ENCODE measurements at places on chromosomes 6 and 20.
A peak's percentile ranks its signal among the peaks of the same experiment; 100 is the strongest.

- no peaks in the 10 kb centered on the region for H3K36me3 ChIP-seq
- H3K27me3 ChIP-seq: no peaks in the 10 kb centered on the region
- H3K4me1 ChIP-seq: no peaks in the 10 kb centered on the region
- no peak overlapping the region for H3K27ac ChIP-seq
- no peak overlapping the region for H3K4me3 ChIP-seq
- no peak for DNase-seq
Measured at GRCh38 chr6:37679539-37680476, 17.9 kb downstream of the MDGA1 start.

GRCh38 chr20:45041464-45042337 is 59.2 kb downstream of the KCNS1 start:
- H3K27me3 ChIP-seq: no peaks in the 10 kb centered on the region
- peaks cover 6% of the 10 kb centered on the region for H3K4me1 ChIP-seq

GRCh38 chr6:33828764-33829731 is 25.2 kb upstream of the MLN start:
- no peaks in the 10 kb centered on the region for H3K36me3 ChIP-seq
- DNase-seq: no peak
- H3K27ac ChIP-seq: no peak overlapping the region
- H3K4me1 ChIP-seq: no peaks in the 10 kb centered on the region

- no peaks in the 10 kb centered on the region for H3K36me3 ChIP-seq
- H3K27ac ChIP-seq: no peak overlapping the region
- DNase-seq: no peak
- H3K4me3 ChIP-seq: no peak overlapping the region
Measured at GRCh38 chr6:130473886-130474285, 108.1 kb downstream of the TMEM200A start.

DNA sequence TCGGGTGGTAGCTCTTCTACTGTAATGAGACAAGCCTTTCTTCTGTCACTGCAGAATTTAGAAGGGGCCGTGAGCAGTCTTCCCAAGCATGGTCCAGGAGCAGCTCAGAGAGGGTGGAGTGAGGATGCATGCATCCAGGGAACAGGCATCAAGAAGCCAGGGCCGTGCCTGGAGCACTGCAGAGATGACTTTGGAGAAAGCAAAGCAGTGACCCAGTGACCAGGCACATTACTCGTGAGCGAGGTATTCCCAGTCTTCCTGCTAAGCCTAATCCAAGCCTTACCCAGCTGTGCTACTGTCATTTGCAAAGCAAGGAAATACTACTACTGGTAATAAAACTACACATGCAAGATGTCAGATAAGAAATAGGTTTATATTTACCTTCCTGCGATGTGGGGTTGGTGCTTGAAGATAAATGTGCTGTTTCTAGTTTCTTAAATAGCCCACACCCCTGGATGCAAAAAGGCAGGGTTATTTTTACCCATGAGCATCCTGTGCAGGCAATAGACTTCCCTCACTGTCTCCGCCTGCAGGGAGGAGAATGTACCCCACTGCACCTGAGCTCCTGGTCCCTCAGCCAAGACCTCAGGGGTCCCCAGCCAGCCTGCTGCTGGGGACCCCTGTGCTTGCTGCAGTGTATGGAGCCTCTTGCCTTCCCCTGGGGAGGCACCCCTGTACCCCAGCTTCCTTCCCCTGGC is 62.9 kb downstream of the SSR1 start:
- DNase-seq: no peak
- no peak overlapping the region for H3K4me3 ChIP-seq
- no peaks in the 10 kb centered on the region for H3K27me3 ChIP-seq
- no peak overlapping the region for H3K27ac ChIP-seq
- no peaks in the 10 kb centered on the region for H3K4me1 ChIP-seq

DNA sequence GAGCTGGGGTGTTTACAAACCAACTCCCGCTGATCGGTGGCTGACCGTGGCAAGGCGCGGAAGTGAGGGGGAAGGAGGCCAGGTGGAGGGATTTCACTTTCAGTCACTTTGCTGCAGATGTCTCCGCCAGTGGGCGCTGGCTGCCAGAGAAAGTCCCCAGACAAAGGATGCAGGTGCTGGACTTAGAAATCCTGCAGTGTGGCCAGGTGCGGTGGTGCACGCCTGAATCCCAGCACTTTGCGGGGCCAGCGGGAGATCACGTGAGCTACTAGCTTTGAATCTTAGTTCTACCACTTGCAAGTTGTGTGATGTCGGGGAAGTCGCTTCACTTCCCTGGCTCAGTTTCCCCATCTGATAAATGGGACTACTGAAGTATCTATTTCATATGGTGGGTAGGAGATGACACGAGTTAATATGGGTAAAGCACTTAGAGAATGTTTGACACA is 180.4 kb downstream of the ZNF217 start:
- H3K27ac ChIP-seq: peak overlapping the region; percentile 12
- no peak for DNase-seq
- no peak overlapping the region for H3K4me3 ChIP-seq
- H3K36me3 ChIP-seq: no peaks in the 10 kb centered on the region
- no peaks in the 10 kb centered on the region for H3K27me3 ChIP-seq

GRCh38 chr6:159959165-159959975 is 9.5 kb upstream of the IGF2R start:
- H3K27me3 ChIP-seq: no peaks in the 10 kb centered on the region
- H3K36me3 ChIP-seq: no peaks in the 10 kb centered on the region
- H3K4me3 ChIP-seq: no peak overlapping the region
- no peak for DNase-seq

DNA sequence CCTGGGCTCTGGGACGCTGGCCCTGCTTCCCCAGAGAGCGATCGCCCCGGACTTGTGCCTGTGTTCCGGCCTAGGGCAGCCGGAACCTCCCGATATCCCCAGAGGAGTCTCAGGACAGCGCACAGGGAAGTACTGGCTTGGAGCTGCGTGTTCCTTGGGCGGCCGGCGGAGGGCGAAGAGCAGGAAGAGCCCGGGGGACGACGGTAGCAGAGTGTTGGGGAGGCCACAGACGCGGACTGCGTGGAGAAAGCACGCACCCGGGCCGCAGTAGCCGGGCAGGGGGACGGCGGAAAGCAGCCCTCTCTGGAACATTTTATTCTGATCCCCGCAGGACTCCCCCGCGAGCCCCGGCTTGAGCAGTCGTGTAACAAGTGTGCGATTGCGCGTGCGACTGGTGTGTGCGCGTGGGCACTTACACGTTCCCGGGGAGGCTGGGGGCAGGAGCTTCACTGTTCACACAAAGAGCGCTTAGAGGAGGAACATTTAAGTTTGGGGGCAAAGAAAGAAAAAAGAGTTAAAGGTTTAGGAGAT is 36.1 kb downstream of the NCR2 start:
- peaks cover 9% of the 10 kb centered on the region for H3K4me1 ChIP-seq
- no peak overlapping the region for H3K4me3 ChIP-seq
- DNase-seq: no peak
- no peaks in the 10 kb centered on the region for H3K27me3 ChIP-seq

DNA sequence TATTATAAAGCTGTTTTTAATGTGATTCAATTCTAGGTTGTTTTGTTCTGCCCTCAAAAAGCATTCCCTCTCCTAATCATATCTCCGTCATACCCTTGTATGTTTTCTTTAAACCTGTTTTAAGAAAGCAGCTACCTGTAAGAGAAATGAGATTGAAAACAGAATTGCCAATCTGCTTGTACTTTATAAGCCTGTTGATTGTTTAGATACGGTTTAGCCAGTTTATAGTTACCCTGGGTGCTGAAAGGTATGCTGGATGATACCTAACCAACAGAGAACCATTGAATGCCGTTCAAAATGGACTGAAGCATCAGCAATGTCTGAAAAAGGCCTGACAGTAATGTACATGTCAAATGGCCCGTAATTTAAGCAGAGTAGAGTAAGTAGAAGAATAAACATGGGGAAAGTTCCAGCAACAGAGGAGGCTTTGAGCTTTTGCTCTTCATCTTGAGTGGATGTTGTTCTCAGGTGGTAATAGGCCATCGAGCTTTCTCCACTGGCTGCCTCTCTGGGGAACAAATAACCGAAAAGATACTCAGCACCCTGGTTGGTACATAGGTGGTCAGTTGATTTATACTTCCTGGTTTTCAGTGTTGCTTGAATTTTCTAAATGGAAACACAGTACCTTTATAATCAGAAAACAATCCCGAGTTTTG is 27.5 kb downstream of the PTPN1 start:
- no peaks in the 10 kb centered on the region for H3K27me3 ChIP-seq
- H3K36me3 ChIP-seq: no peaks in the 10 kb centered on the region
- DNase-seq: no peak
- peaks cover 4% of the 10 kb centered on the region for H3K4me1 ChIP-seq
- peak overlapping the region; percentile 59 for H3K27ac ChIP-seq

DNA sequence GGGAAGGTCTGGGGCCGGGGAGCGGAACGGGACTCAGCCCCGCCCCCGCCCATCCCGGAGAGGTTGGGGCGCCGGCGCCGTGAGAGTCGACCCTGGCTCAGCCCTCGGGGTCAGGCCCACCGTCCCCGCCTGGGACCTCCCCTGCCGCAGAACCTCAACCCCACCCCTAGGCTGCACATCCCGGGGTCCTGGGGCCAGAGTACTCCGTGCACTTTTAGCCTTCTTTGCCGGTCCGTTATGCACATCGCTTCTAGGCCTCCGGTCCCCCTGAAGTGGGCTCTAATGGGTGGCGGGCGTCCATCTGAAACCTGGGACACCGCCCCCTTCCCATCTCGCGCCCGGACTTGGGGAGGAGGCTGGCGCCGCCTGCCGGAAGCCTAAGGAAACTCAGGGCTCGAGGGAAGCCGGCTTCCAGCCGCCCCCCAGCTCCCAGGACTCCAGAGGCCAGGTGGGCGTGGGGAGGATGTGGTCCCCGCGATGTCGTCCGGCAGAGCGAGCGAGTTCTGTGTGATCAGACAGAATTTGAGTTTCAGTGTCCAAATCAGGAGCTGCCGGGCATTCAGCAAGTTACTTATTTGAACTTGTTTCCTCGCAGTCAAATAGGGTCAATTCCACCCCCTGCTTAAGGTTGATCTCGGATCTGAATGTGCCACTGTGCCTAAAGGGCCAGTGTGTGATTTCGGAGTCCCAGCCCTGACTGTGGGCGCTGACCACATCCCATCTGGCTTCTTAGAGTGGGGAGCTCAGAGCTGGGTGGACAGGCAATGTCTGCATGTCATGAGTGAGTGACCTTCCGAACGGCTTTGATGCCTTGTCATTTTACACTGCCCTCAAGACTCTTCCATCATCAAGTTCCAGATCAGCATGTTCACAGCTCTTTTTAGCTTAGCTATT is 47.6 kb downstream of the CPXM1 start:
- H3K27me3 ChIP-seq: peaks cover 3% of the 10 kb centered on the region
- H3K4me3 ChIP-seq: peak overlapping the region; percentile 38
- H3K27ac ChIP-seq: peak overlapping the region; percentile 74

DNA sequence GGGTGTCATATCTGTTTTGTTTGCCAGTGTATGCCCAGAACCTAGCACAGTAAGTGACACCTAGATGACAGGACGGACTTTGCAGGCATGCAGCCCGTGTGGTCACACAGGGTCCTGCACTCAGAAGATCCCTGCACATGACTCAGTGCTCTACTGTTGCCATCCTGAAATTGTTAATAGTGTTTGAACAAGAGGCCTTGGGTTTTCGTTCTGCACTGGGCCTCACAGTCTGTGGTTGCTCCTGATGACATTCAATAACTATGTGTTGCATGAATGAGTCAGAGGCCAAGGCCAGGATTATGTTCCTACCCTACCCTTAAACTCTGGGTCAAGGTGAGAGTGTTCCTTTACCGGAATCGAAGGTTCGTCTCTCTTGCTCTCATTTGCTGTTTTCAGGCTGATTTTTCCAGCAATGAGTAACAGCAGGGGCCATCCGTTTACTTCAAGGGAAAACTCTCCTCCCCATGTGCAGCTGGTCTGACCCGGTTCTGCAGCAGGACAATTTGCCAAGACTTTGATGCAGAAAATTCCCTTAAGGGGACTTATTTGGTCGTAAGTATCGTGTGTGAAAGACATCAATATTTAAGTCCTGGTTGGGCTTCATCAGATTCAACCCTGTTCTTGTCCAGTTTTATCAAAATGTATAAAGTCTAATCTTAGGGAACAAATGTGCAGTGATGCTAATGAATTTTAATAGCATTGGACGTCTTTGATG is 13.0 kb upstream of the PFDN4 start:
- H3K4me3 ChIP-seq: no peak overlapping the region
- no peaks in the 10 kb centered on the region for H3K27me3 ChIP-seq
- H3K4me1 ChIP-seq: no peaks in the 10 kb centered on the region
- DNase-seq: no peak
- no peak overlapping the region for H3K27ac ChIP-seq

GRCh38 chr6:149898966-149899365 is 1.1 kb upstream of the RAET1E start:
- DNase-seq: no peak
- H3K27ac ChIP-seq: no peak overlapping the region
- no peaks in the 10 kb centered on the region for H3K4me1 ChIP-seq
- H3K36me3 ChIP-seq: no peaks in the 10 kb centered on the region

GRCh38 chr6:148997865-148998264 is 251.0 kb downstream of the UST start:
- peaks cover 8% of the 10 kb centered on the region for H3K4me1 ChIP-seq
- H3K27ac ChIP-seq: peak overlapping the region; percentile 11
- H3K4me3 ChIP-seq: no peak overlapping the region
- DNase-seq: no peak
- H3K36me3 ChIP-seq: no peaks in the 10 kb centered on the region
- no peaks in the 10 kb centered on the region for H3K27me3 ChIP-seq

- H3K4me1 ChIP-seq: no peaks in the 10 kb centered on the region
- H3K27me3 ChIP-seq: no peaks in the 10 kb centered on the region
- no peak for DNase-seq
Measured at GRCh38 chr6:14472986-14473337, 355.4 kb downstream of the CD83 start.

DNA sequence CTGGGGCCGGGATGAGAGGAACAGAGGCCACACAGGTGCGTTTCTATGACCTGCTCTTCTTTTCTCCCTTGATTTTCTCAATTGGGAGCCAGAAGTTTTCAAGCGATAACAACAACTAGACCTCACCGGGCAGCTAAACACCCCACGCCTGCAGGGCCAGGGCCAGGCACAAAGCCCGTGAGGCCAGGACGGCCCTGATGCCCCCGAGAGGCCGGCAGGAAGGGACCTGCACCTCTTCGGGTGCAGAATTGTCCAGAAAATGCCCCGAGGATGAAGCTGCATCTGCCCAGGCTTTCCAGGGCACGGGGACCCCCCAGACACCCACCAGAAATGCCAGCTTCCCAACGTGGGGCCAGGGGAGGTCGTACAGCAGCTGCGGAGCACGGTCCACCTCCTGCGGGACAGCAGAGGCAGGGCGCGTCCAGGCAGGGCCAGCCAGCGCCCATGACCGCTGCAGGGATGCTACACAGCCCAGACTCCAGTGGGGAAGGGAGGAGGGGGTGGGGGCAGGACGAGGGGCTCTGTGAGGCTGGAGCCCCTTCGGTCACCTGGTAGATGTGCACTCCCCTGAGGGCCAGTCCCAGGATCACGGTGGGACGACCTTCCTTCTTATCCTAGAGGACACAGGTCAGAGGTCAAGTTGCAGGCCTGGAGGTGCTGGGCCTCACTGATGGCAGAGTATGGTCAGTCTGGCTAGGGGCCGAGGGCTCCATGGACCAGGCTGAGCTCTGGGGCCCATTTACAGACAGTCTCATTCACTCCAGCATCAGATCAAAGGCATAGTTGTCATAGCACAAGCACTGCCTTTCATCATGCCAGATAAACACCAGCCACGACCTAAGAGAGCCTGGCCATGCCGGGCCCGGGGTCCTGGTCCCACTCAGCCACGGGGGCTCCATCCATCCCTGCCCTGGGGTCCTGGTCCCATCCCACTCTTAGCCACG is 16.4 kb downstream of the FRMD1 start:
- DNase-seq: no peak
- H3K27ac ChIP-seq: no peak overlapping the region
- no peaks in the 10 kb centered on the region for H3K36me3 ChIP-seq
- no peaks in the 10 kb centered on the region for H3K4me1 ChIP-seq
- no peak overlapping the region for H3K4me3 ChIP-seq

All from breast epithelium (tissue), 4 donors.